G401 (cell line): ENCODE measurements at places on chromosomes 1 and 21.

DNA sequence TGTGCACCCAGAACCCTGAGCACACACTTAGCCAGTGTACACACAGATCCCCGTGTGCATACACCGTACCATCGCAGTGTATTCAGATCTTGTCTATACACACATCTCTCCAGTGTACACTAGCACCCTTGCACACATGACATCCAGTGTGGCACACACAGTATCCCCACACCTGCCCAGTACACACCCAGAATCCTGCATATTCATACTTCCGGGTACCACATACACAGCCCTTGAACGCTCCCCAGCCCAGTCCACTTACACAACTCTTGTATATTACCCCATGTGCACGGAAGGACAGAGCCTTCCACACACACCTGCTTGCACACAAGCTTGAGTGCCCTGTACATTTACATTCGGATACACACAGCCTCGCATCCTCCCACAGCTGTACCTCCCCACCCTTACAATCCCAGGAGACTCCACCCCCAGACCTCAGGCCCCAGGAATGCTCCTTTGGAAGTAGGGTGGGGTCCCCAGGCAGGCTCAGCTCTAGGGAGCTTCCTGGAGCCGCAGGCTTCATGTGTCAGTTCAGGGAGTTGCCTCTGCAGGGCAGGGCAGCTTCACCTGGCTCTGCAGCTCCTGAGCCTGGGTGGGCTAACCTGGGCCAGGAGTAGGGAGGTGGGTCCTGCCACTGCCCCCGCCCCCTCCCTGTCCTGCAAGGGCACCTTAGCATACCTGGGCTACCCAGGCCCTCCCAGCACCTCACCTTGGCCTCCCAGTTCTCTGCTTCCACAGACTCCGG, 46.2 kb downstream of the AHDC1 start:
- no peak for DNase-seq

- DNase-seq = no peak
Observed at GRCh38 chr1:21814241-21814918, 2.3 kb downstream of the LDLRAD2 start.

DNA sequence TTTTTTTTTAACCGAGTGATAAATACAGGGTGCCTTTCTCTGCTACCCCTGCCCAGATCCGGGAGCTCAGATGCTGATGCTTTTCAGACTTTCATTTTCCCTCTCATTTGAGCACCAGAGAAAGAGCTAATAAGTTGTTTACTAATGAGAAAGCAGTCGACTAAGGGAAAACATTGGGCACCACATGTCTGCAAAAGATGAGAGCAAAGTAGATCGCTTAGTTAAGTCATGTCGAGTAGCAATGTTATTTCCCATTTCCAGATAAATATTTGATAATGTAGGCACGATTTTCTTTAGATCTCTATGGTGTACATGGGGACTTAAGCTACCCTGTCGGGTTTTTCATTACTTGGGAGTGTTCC, 1.2 kb downstream of the PKN2 start:
- DNase-seq = no peak

GRCh38 chr1:96837057-96837780, 115.6 kb downstream of the PTBP2 start:
- DNase-seq = no peak

DNA sequence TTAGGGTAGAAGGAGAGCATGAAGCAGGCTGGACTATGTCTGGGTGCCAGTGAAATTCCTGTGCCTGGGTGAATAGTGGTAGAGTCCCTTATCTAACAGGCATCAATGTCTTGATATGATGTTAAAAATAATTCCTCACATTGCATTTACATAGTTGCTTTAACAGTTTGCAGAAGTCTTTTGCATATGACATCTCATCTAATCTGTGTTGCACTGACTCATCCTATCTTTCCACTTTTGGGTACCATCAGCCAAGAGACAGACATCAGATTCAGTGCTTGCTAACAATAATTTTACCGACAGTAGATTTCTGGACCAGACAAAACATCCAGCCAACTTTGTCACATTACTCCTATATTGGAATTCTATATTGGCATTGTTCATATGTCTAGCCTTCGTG, 92.5 kb downstream of the WDR64 start:
- DNase-seq = no peak

- no peak for DNase-seq
Observed at GRCh38 chr1:185367218-185367617, 50.2 kb upstream of the IVNS1ABP start.

GRCh38 chr1:165772739-165773138, 4.1 kb upstream of the TMCO1 start:
- DNase-seq = no peak

DNA sequence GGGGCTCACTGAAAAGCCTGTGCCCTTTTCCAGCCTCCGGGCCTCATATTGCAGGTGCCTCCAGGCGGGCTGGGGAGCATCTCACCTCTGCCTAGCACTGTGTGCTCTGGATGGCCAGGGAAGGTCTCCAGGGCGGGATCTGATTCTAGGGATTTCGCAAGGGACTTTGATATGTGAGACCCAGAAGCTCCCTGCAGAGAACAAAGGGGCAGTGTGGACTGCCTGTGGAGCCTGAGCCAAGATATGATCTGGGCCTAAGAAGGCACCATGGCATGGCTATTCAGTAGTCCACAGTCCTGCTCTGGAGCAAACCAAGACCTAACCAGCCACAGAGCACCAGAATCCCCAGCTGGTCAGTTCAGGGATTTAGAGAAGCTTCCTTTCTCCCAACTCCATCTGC, 157.2 kb downstream of the ST6GALNAC5 start:
- no peak for DNase-seq

- DNase-seq = no peak
Observed at GRCh38 chr1:12174924-12175810, 8.4 kb downstream of the TNFRSF1B start.

- no peak for DNase-seq
Observed at GRCh38 chr1:3033040-3033789, 11.9 kb downstream of the ACTRT2 start.

DNA sequence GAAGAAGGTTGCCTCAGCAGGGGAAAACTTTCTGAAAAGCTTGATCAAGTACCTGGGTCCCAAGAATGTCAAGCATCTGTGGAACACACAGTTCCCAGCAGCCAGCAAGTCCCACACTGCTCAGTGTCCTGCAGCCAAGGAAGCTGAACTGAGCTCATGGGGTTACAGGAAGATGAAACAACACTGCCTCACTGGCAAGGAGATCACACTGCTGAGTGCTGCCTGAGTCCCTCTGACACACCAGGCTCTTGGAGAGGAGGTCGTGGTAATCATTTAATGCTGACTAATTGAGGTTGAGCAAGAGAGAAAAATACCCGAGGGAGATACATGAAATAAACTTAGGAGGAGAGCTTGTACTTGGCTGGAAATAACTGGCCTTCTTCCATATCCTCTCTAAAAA, 75.2 kb downstream of the MPZL1 start:
- DNase-seq = peak; percentile 23

GRCh38 chr1:147509786-147510395, 31.4 kb upstream of the BCL9 start:
- peak; percentile 50 for DNase-seq

DNA sequence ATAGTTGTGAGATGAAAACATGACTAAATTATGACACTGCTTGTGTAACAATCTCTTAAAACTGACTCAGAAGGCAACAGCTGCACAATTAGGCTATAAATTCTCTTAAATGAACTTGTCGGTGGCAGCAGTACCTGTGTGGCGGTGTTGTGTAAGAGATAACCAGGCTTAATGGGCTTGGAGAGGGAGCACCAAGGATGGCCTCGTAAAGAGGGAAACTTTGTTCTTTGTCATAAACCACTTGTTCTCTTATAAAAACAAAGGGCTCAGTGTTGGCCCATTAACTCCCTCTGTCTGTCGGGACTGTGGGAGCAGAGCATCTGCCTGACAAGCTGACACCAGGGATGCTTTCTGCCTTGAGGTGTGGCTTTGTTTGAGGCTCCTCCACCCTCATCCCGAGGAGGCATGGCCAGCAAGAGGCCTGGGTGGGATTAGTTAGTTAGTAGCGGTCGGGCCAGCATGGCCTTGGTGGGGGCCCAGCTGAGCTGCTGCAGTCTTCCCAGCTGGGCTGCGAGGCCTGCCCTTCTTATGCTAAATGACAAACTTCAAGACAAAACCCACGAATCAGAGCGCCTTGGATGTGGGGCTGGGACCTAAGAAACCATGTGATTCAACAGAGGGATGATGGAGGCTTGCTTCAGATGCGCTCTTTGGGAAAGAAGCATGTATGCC, 171.4 kb downstream of the CAMTA1 start:
- no peak for DNase-seq

- peak; percentile 26 for DNase-seq
Observed at GRCh38 chr1:78649628-78650027, at the start of gene IFI44. Gene IFI44, plus strand, starts transcription at chr1:78649831. Its CDS starts 365 bp downstream, at chr1:78650196.

GRCh38 chr1:86140281-86140880, 16.2 kb downstream of the COL24A1 start:
- DNase-seq = no peak

DNA sequence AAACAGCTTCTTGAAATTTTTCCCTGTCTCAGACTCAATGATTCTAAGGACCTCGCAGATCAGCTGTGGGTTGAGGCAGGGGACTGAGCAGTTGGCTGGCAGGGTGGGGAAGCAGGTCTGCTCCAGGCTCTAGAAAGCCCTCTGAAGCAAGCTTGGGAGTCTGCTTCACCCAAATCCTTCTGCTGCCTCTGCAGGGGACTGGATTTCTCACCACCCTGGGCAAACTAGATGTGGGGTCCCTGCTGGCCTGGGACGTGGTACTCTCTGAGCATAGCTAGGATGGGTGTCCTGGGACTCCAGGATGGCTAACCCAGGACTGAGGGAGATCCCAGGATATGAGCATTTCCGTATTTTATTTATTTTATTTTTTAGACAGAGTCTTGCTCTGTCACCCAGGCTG, 89.3 kb downstream of the LAMC2 start:
- no peak for DNase-seq

DNA sequence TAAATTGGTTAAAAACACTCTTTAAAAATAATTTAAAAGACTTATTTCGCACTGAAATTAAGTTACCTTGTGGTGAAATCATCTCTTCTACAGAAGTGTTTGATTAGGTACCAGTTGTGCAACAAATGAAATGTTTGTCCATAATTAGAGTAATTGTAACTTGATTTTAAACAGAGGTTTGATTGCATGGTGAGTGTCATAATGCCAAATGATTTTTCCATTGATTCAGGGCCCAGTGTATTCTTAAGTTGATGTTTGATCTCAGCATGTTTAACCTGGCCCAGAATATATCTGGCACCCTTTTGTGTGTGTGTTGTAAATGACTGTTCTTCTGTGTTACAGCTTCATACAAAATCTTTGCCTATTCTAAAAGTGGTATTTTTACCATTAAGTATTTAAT, 28.5 kb downstream of the LRRC8B start:
- DNase-seq = no peak

- no peak for DNase-seq
Observed at GRCh38 chr1:97073169-97073568, 351.6 kb downstream of the PTBP2 start.

DNA sequence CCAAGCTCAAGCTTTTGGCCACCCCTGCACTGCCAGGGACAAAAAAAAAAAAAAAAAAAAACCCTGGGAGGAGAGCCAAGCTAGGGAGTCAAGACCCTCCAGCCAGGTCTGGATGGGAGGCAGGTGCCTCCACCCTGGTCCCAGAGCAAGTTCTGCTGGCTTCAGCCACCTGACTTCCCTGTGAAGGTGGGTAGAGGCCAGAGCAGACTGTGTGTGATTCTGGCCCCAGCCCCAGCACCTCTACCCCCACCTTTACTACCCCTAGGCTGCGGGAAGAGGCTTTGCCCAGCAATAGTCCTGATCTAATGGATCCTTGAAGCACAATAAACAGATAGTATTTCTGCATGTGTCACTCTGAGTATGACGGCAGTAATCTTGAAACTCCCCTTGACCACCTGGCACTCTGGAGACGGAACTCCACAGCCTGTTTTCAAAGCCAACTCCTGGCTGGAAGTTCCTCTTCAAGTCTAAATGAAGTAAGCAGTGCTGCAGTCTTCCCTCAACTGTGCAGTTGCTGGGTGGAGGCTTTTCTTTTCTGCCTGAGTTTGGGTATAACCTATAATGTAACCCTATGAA, 9.8 kb downstream of the PDZK1IP1 start:
- no peak for DNase-seq

- no peak for DNase-seq
Observed at GRCh38 chr1:88401313-88401712, 282.8 kb upstream of the PKN2 start.

- no peak for DNase-seq
Observed at GRCh38 chr1:15622712-15623373, 5.6 kb downstream of the DDI2 start.

- DNase-seq = no peak
Observed at GRCh38 chr1:112253366-112253765, 142.6 kb upstream of the CTTNBP2NL start.

DNA sequence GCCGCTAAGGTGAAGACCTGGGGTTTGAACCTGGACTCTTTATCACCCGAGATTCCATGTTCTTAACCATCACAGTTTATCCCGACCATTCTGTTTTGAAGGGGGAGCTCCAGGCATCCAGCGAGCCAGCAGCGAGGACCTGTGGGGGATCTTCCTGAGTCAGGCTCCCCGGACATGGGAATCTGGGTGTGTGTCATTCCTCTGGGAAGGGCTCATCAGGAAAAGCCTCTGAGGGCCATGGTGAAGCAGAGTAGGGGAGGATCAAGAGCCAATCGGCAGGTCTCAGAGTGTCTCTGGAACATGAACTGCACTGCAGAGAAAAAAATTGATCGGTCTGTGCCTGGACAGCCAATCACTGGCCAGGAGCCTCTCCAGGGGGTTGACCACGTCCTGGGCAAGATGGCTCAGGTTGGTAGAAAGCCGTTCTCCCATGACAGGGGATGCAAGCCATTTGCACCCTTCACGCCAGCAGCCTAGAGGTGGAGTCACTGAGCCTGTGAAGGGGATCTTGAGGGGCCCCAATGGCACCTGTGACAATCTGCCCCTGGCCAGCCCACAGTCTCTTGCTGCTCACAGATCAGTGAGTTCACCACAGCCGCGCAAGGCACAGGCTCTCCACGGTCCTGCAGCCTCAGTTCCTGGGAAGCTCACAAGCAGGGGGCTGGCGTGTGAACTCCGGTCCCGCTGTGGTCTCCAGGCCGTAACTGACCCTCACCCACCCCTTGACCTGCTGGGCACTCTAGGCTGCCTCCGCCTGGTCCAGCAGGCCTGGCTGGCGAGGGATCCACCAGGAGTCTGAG, 20.4 kb upstream of the ACTRT2 start:
- no peak for DNase-seq

GRCh38 chr1:85406887-85407533, 57.9 kb downstream of the DDAH1 start:
- DNase-seq = peak; percentile 55

DNA sequence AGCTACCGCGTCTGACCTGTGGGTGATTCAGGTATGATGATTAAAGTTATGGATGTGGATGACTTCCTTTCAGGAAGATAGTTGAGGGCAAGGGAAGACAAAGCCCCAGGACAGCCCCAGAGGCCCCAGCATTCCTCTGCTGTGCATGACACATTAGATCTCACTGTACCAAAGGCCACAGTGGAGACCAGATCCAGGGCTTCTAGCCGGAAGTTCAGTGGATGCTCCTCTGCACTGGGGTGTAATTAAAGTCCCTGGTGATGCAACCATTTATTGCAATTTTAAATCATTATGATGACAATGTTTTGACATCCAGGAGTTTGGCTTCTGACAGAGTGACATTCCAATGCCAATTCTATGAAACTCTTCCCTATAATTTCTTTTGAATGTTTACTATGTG, 5.0 kb downstream of the C4BPA start:
- no peak for DNase-seq
